ENCODE measurements at places on chromosomes 4 and X.

DNA sequence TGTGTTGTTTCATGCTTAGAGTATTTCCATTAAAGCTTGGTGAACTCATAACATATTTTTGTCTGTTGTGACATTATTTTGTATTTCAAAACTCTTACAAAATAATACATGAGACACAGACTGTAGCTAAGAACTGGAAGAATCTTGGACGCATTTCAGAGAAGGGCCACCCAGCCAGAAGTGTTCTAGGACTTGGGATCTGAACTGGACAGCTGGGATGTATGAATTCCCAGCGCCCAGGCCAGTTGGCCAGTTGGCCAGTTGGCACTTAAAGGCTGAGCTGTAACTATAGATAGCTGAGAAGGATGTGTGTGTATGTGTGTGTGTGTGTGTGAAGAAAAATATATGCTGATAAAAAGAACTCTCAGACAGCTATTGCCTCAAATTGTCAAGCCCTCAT, 193.4 kb upstream of the GPR101 start:
- DNase-seq, result no peak

- peak; percentile 49 for DNase-seq
Measured at GRCh38 chr4:140755774-140756318, 339 bp downstream of the TBC1D9 start.

- DNase-seq, result no peak
Measured at GRCh38 chrX:74578137-74578536, 36.3 kb downstream of the RLIM start.

GRCh38 chrX:830532-830931, 199.9 kb downstream of the SHOX start:
- no peak for DNase-seq

GRCh38 chr4:113740857-113741379, 20.6 kb downstream of the CAMK2D start:
- peak; percentile 20 for DNase-seq

DNA sequence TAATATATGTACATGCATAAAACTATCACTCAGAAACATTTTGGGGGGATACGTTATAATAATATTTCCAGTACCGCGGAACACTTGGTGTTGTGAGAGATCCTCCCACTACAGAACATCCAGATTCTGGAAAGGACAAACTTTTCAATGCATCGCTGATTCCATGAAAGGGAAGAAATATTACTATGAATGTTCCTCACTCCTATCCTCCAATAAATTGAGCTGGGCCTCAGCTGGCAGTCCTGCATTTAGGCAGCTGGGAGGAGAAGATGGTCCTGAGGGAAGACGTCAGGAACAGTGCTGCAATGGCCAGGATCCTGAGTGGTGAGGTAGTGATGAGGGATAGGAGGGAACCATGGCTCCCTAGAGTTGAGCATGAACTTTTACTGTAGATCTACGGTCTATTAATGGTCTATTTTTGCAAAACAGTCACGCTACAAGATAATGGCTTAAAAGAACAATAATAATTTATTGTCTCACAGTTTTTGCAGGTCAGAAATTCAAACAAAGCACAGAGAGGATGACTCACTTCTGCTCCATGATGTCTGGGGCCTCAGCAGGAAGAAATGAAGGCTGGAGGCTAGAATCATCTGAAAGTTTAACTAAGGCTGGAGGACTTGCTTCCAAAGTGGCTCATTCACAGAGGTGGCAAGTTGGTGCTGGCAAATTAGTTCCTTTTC, 538.1 kb downstream of the STIM2 start:
- no peak for DNase-seq

GRCh38 chrX:38106991-38107655, 100.8 kb downstream of the SYTL5 start:
- DNase-seq, result no peak

Data from M059J (cell line).